ENCODE measurements at places on chromosomes 7 and 10. TPM values are rescaled to one million over a fixed set of nuclear protein-coding genes. Genes with fewer than 3 reads are reported as not detected.

AQP1 gene
- total RNA-seq, result 0.38 TPM

LBX1 gene
- total RNA-seq, result not detected

PLAC9 gene
- total RNA-seq, result not detected

ZNF277 gene
- total RNA-seq, result 11.4 TPM

TDRD1 gene
- 0.27 TPM for total RNA-seq

Data from activated CD8-positive, alpha-beta memory T cell treated with anti-CD3 and anti-CD28 coated beads for 36 hours (primary cell).